GM12891 (cell line): ENCODE measurements at places on chromosomes 13 and 19.

DNA sequence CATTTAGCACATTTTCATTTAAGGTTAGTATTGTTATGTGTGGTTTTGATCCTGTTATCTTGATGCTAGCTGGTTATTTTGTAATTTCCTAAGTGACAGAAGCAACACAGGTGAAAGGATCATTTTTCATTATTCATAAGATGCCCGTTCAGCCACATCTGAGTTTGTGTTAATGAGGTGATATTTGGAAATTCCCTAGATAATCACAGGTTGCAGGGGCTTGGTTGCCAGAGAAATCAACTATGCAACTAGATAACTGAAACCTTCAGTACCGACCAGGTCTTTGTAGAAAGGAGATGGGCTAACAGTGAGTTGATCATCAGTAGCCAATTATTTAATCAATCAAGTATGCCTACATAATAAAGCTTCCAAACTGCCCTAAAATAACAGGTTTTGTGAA is 121.3 kb upstream of the UFM1 start:
- no peak for DNase-seq

DNA sequence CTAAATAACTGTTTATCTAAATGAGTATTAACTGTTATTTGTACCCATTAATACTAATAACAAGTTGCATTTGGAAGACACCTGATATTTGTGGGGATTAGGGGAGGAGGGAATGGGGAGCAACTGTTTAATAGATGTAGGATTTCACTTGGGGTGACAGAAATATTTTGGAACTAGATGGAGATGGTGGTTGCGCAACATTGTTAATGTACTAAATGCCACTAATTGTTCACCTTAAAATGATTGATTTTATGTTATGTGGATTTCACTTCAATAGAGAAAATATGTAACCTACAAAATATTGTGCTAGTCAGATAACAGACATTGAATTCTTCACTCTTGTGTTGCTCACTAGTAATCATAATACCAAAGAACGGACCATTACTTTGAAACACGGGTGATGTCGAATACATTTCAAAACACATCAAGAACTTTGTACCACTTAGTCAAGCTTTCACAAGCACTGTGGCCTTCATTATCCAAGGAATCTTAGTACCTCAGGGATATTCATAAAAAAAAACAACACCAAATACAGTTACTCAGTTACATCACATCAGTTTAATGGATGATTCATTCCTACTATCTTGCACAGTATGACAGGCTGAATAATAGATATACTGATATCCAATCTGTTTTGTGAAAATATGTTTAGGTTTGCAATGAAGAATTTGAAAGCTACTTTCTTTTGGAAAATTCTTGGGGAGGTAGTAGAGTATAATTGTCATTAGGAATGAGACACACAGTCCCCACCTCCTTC is 721.8 kb downstream of the PCDH9 start:
- DNase-seq, result no peak

DNA sequence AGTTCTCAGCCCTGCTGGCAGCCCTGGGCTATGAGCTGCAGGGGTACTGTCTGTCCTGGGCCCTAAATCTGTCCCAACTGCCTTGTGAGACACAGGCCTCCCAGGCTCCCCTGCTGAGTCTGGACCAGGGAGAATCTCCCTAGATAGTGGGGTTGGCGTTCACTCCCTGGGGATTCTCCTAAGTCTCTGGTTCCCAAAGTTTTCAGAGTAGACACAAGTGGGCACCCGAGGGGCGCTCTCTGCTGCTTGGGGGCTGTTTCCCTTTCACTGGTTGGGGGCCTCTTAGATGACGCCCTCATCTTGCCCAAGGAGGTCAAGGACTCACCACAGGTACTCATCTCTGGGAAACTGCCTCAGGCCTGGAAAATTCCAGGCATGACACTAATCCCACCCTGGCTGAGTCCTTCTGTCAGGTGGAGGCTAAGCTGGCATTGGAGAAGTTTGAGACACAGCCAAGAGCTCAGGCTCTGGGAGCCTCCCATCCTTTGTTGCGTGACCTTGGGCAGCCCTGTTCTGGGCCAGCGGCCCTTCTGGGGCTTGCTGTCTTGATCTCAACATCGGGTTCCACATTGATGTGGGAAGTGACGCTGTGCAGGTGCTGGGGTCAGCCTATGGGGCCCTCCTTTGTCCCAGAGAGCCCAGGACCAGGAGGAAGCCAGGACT is 3.9 kb downstream of the RPL18A start:
- DNase-seq, result no peak

- DNase-seq, result no peak
Measured at GRCh38 chr19:14731200-14731599, 41.4 kb downstream of the ZNF333 start.

DNA sequence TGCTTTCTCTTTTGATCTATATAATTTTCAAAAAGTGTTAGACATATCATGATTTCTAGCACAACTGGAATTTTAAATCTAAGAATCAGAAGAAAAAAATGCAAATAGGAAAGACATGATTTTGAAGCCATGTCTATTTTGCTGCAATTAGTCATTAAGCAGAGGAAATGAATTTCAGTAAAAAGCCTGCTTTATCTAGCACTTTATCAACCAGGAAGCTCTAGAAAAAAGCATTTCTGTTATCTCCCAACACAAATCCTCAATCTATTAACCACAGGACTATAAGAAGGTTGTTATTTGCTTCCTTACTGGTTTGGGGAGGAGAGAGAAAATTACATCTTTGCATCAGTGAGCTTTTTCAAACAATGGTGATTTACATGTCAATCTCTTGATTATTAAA is 716.7 kb downstream of the DIAPH3 start:
- DNase-seq, result no peak

DNA sequence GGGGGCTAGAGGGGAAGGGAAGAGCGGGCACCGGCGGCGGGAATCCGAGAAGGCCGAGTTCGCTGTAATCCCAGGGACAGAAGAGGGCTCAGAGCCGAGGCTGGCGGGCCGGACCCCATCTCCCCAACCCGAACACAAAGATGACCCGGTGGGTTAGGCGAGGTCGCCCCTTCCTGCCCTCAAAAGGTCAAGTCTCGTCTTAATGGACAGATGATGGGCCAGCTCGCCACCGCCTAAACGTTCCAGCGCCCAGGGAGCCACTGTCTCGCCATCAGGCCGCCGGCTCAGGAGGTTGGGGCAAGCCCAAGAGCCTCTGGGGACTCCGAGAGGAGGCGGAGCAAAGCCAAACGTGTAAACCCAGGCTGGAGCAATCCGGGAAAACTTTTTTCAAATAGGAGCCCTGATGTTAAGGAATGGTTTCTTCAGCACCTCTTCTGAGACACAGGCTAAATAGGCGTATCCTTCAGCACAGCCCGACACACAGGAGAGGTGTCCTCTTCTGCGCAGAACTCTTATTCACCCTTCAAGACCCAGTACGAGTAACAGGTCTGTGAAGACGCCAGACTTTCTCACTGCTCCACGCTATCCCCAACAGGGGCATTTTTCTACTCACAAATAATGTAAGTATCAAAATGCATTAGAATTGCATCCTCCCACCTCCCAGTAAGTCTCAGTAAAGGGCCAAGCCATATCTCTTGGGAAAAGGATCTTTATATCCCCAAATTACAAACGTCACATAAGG is 6.3 kb upstream of the POU4F1 start:
- no peak for DNase-seq

DNA sequence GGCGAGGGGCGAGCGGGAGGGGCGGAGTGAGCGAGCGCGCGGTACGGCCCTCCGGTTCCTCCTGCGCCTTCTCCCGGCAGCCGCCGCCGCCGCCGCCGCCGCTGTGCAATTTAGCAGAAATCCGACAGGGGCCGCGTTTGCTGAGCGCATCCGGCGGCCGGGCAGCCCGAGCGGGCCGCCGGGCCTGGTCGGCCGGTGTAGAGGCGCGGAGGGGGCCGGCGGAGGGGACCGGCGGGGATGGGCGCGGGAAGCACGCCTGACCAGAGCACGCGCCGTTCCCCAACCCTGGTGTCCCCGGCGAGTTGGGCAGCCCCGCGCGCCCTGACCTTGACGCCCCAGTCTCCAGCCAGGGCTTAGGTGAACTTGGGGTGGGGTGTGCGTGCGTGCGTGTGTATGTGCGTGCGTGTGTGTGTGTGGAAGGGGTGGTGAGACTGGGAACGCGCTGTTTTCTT is 144.5 kb upstream of the ZNF536 start:
- peak; percentile 77 for DNase-seq

GRCh38 chr13:41608839-41609177 is 151.5 kb downstream of the RGCC start:
- DNase-seq, result no peak

GRCh38 chr13:110757296-110757695 is 43.8 kb downstream of the ING1 start:
- no peak for DNase-seq

DNA sequence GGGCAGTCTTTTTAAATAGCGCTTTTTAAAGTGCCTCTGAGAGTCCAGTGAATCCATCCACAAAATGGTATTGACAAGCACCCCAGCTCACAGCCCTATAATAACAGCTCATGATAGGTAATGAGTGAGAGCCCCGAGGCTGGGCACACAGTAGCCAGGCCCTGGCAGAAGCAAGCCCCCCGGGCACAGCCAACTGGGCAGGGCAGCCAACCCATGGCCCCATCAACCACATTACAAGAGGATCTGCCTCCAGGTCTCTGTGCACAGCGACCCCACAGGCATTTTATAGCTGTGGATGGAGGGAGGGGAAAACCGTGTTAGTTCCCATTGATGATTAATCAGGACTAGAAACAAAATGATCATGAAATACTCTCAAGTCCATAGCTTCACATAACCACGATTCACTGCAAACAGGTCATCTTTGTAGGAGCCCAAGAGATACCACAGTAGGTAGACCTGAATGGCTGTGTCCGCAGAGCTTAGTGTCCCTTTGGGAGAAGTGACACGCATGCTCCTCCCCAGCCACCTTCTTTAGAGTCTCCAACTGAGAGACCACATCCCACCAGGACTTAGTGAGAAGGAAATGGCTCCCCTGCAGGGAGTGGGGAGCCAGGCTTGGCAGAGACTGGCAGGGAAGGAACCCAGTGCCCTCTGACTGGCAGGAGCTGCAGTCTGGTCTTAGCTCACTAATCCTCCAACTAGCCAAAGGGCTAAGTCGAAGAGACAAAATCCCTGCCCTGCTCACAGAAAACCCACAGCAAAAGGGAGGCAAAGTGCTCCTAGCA is 4.3 kb upstream of the VSTM2B start:
- no peak for DNase-seq

DNA sequence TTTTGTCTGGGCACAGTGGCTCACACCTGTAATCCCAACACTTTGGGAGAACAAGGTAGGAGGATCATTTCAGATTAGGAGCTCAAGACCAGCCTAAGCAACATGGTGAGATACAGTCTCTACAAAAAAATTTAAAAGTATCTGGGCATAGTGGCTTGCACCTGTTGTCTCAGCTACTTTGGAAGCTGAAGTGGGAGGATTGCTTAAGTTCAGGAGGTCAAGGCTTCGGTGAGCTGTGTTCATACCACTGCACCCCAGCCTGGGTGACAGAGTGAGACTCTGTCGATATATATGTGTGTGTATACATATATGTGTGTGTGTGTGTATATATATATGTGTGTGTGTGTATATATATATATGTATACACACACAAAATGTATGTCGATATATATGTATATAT is 833.0 kb downstream of the PCDH9 start:
- DNase-seq, result no peak

- DNase-seq, result no peak
Measured at GRCh38 chr13:82947191-82947621, 935.1 kb downstream of the SLITRK1 start.

DNA sequence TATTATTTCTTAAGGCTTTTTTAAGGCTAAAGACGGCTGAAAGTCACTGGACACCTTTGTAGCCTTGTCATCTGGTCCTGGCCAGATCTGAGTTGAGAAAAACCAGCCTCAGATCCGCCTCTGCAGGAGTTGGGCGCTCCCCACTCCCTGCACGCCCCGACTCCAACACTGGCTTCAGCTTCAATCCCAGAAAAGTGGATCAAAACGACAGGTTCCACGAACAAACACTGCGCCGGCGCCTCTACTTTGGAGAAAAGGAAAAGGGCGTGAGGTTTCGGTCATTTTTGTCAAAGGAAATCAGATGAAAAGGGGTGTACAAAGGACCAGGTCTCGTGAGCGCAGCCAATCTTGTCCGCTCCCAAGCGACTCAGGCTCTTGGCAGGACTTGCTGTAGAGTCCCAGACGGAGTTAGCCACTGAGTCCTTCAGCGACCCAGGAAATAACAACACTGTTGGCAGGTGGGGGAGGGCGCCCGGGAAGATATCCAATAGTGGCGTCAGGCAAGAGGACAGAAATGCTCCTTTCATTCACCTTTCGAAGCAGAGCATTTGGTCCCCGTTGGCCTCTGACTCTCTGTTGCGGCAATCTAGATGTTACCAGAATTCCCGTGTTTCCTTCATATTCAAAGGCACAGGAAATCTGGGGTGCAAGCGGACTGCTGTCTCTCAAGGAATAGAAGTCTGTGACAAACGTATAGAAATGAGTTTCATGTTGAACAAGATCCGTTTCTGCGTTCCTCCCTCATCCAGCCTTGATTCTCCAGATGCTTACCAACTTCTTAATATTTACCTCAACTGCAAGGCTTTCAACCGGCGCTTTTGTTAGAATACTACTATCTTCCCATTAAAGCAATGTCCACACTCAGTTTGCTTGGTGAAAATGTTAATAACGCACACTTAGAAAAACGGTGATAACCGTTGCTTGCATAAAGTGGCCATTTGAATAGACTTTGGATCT is 1.8 kb upstream of the CCNA1 start:
- DNase-seq, result no peak

DNA sequence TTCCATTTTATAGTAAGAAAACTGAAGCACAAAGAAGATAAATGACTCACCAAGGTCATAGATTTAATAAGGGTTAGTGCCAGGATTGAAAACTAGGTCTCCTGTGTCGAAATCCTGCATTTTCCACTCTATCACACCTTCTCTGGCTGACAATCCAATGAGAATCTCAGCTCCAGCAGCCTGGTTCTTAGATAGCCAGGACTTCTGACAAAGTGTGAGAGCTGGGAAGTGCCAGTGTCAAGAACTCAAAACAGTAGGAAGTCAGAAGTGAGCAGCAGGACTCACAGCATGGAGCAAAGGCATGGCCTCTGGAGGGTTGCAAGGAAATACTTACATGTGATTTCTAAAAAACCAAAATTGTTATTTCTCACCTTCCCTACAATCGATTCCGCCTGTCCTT is 24.3 kb downstream of the KCTD12 start:
- DNase-seq, result no peak

DNA sequence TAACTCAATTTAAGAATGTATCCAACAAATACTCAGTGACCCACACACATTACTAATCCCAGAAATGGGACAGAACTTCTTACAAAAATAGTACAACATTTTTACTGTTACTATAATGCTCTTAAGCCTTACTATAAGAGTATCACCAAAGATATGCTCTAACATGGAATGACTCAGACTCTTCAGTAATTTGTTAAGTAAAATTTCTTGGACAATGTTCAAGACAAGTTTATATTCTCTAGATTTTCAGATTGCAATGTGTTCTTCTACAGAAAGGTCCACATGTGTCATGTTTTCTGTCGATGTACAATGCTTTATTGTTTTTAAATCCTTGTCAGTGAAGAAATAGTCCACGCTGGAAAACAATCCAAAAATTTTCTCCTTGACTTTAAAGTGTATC is 66.3 kb upstream of the RFXAP start:
- no peak for DNase-seq

GRCh38 chr13:93462151-93462550 is 235.5 kb downstream of the GPC6 start:
- DNase-seq, result no peak

- DNase-seq, result no peak
Measured at GRCh38 chr13:44078806-44079376, 199.2 kb downstream of the LACC1 start.

GRCh38 chr19:5717215-5717935 is 2.6 kb downstream of the LONP1 start:
- DNase-seq, result no peak

- no peak for DNase-seq
Measured at GRCh38 chr13:109172136-109172535, 542.7 kb downstream of the MYO16 start.
